ENCODE measurements at places on chromosomes 12 and 14.

GRCh38 chr12:93938931-93939330, 209.4 kb upstream of the PLXNC1 start:
- no peak for DNase-seq

- DNase-seq = peak; percentile 94
Observed at GRCh38 chr12:55830601-55831446, 1.4 kb upstream of the DNAJC14 start.

- no peak for DNase-seq
Observed at GRCh38 chr12:7602277-7602676, 63.4 kb downstream of the APOBEC1 start.

GRCh38 chr14:60212503-60213371, 36.3 kb upstream of the PPM1A start:
- no peak for DNase-seq

DNA sequence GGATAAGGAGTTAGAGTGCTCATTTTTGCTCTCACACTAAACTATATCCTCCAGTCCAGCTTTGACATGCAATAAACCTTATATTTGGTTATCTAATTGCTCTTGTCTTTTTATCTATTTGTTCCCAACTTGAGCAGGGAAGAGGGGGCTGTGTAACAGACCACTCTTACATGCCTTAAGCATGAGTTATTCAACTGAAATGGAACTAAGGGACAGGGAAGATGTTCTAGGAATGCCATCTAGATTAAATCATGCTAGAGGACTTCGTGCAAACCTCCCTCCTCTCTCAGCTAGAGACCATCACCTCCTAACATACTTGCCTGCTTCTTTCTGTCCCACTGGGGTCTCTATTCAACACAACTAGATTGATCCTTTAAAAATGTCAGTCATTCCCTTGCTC, 20.6 kb downstream of the SPX start:
- DNase-seq = no peak

DNA sequence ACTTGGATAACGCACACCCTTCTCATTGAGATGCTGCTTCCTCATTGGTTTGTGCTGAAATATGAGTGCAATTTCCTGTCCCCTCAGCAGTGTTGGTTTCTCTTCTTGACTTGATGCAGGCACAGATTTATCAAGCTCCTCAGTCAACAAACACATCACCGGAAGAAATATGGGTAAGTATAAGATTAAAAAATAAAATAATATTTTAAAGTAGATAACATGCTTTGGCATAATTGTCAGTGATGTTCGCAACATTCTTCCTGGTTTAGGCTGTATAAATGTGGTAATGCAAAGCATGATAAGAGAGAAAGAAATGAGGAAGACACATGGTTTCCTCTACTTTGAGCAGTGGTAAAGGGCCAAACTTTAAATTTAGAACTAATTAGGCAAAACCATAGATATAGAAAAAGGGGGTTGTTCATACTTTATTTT, at the start of gene GPR65:
GPR65 (plus strand) TSS at position 86 of the 432 bp plus-strand sequence. CDS start 5,713 bp downstream, outside the sequence.
- no peak for DNase-seq

GRCh38 chr12:25352083-25352918, 101.6 kb upstream of the KRAS start:
- DNase-seq = no peak

DNA sequence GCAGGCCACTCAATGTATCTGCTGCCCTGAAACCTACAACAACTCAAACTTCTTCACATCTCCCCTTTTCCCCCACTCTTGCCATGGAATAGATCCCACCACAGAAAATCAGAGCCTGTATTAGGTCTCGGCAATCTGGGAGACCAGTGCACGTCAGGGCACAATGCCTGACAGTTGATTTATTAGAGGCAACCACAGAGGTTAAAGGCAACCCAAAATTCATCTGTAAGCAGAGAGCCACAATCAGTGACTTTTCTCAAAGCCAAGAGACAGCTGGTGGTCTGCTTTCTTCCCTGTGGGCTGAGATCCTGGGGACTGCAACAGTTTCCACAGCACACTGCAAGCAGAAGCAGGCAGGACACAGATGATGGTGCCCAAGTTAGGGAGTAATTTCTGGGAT, 169.0 kb upstream of the NTF3 start:
- DNase-seq = no peak

GRCh38 chr12:1835211-1836131, 15.1 kb downstream of the LRTM2 start:
- DNase-seq = no peak

GRCh38 chr12:115491511-115492250, 785.8 kb downstream of the MED13L start:
- no peak for DNase-seq

- DNase-seq = no peak
Observed at GRCh38 chr12:40907115-40907527, 214.9 kb downstream of the CNTN1 start.

GRCh38 chr12:76340680-76341435, 7.4 kb downstream of the BBS10 start:
- no peak for DNase-seq

GRCh38 chr12:126033751-126034150, 968.5 kb downstream of the AACS start:
- no peak for DNase-seq

GRCh38 chr12:89461649-89462612, 62.7 kb downstream of the GALNT4 start:
- DNase-seq = peak; percentile 41

- DNase-seq = no peak
Observed at GRCh38 chr12:81314903-81315531, 237.1 kb downstream of the ACSS3 start.

- DNase-seq = peak; percentile 91
Observed at GRCh38 chr12:53299454-53300180, at the start of gene MYG1. Gene MYG1, plus strand, starts transcription at chr12:53299695. Its CDS starts 43 bp downstream, at chr12:53299738.

DNA sequence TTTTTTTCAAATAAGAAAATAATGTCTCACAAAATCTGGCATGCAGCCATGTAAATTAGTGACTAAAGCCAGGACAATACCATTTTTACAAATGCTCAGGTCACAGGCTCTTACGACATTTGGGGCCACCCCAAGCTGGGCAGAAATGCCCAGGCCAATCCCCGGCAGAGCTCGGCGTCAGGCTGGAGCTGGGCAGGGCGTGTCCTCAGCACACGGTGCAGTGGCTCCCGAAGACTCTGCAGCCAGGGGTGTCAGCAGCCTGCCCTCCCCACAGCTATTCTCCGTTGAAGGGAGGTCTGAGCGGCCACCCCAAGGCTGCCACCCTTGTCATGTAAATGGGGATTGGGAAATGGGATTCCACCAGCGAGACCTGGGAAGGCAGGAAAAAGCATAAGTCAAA, 158.6 kb downstream of the DICER1 start:
- DNase-seq = no peak

GRCh38 chr12:96223411-96224218, 29.4 kb downstream of the ELK3 start:
- peak; percentile 5 for DNase-seq

- DNase-seq = no peak
Observed at GRCh38 chr14:32189811-32190210, 12.0 kb upstream of the RNU6-7 start.

GRCh38 chr12:30874455-30875321, 51.9 kb upstream of the TSPAN11 start:
- peak; percentile 54 for DNase-seq

- no peak for DNase-seq
Observed at GRCh38 chr12:123749355-123749754, 12.7 kb upstream of the DNAH10 start.

GRCh38 chr12:94829552-94829951, 173.9 kb downstream of the NDUFA12 start:
- no peak for DNase-seq

All from right forelimb (tissue), 1 donor.